CD4-positive, alpha-beta memory T cell (primary cell): ENCODE measurements at places on chromosomes 11 and 22. TPM values are rescaled to one million over a fixed set of nuclear protein-coding genes. Genes with fewer than 3 reads are reported as not detected.

The ADM2 gene
- total RNA-seq, result 4.5 TPM

The CYTH4 gene
- 177 TPM for total RNA-seq

The PATE4 gene
- total RNA-seq, result not detected

The MMP3 gene
- not detected for total RNA-seq

- H3K27ac ChIP-seq, result no peak overlapping the region
- H3K27me3 ChIP-seq, result no peaks in the 10 kb centered on the region
- no peaks in the 10 kb centered on the region for H3K4me1 ChIP-seq
- no peak overlapping the region for H3K4me3 ChIP-seq
- DNase-seq, result no peak
Measured at GRCh38 chr11:69867076-69868005, 48.1 kb upstream of the FGF3 start.

DNA sequence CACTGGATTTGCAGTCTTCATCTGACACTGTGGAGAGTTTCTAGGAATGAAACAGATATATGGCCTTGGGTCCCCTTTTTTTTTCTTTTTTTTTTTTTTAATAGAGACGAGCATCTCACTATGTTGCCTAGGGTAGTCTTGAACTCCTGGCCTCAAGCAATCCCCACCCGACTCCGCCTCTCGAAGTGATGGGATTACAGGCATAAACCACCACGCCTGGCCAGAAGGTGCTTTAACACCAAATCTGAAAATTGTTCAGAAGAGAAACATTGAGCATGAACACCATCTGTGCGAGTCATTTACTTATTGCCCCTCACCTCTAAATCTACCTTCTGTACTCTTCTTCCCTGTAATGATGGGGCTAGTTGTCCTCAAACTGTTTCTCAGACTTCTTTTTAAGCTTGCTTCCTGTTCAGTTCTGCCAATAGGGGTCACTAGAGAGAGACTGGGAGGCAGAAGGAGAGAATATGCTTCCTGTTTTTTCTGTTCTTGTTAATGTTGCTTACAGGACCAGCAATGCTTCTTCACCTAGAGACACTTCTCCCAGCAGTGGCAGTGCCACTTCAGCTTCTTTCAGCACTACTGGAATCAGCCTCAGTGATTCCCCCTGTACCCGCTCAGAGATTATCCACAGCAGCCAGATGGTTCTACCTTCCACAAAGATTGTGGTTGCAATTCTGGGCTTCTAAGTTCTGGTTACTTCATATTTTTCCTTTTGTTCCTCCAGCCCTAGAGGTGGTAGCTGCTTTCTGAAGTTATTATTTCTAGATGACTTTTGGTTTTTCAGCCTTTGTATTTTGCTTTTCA is 20.8 kb upstream of the ZBED5 start:
- no peaks in the 10 kb centered on the region for H3K27me3 ChIP-seq
- H3K4me3 ChIP-seq, result no peak overlapping the region
- no peaks in the 10 kb centered on the region for H3K36me3 ChIP-seq

GRCh38 chr11:8720352-8720751 is 37.8 kb downstream of the RPL27A start:
- H3K4me1 ChIP-seq, result no peaks in the 10 kb centered on the region
- H3K27ac ChIP-seq, result no peak overlapping the region
- H3K4me3 ChIP-seq, result no peak overlapping the region
- no peaks in the 10 kb centered on the region for H3K36me3 ChIP-seq
- no peak for DNase-seq

DNA sequence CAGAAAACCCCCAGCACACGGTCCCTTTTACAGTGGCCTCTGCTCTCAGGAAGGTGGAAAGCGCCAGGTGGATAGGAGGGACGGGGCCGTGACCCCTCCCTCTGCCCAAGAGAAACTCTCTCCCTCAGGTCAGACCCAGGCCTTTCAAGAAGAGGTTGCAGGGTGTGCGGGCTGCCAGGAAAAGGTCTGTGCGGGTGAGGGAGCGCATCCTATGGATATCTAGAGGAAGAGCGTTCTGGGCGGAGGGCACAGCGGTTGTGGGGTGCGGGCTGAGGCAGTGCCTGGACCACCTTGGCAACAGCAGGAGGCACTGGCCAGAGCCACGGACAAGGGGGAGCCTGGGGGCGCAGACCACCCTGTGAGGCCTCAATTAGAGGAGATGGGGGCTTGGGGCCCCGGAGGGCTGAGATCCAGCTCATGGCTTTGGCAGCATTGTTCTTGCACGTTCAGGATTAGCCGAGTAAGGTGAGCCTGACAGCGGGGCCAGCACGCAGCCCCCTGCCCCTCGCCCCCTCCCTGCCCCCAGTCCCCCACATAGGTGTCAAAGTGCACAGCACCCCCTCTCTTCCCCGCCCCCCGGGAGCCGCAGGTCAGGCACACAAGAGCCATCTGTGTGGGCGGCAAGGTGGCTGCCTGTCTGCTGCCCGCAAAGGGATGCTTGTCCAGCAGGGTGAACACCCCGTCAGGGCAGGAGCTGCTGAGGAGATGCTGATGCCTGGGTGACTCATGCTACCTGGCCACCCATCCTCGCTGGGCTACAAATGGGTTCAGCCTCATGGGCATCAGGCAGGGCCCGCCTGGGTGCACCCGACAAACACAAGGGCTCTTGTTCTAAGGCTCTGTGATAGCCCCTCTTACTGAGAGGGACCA is 92.8 kb upstream of the KCNQ1OT1 start:
- no peaks in the 10 kb centered on the region for H3K36me3 ChIP-seq
- peaks cover 4% of the 10 kb centered on the region for H3K4me1 ChIP-seq
- DNase-seq, result no peak
- no peaks in the 10 kb centered on the region for H3K27me3 ChIP-seq
